T-helper 2 cell (primary cell): ENCODE measurements at places on chromosomes 12 and 14.

DNA sequence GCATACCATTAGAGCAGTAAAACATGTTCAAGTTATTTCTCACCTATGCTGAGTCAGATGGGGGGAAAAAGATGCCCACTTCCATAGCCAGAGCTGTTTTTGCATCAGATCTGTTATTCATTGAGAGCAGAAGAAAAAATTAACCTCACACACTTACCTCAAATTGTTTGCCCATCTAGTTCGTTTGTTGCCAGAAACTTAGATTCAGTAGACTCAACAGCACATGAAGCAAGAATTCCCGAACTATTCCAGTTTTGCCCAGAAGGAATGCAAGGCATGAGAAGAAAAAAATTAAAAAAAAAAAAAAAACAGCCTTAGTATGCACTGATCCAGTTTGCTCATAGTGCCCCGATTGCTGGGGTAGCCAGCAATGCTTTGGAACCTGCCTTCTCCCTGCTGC is 12.4 kb upstream of the DPF3 start:
- DNase-seq, result no peak

- DNase-seq, result no peak
Observed at GRCh38 chr14:105030194-105030593, 9.3 kb upstream of the CDCA4 start.

GRCh38 chr14:98682726-98683125 is 589.3 kb downstream of the BCL11B start:
- DNase-seq, result no peak

DNA sequence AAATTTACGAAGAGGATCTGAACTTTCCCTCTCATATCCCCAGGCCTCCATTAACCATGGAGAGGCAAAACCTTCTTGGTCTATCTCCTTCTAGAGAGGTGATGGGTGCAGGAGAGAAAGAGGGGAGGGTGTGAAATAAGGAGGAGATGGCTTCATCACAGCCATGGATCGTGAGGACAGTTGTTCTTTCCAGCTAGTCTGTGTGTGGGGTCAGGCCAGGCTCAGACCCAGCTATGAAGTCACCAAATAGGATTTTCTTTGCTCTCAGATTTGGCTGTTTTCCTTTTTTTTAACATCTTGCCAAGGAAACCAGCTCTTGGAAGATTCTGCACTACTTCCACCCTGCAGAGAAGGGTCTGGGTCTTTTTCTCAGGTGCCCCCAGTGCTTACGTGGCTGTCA is 64.9 kb upstream of the FAM181A start:
- no peak for DNase-seq

GRCh38 chr12:28350502-28350901 is 160.2 kb downstream of the CCDC91 start:
- DNase-seq, result no peak

- DNase-seq, result no peak
Observed at GRCh38 chr14:90521084-90521929, 124.5 kb downstream of the CALM1 start.

GRCh38 chr12:12520273-12520672 is 42.4 kb downstream of the DUSP16 start:
- DNase-seq, result no peak

- no peak for DNase-seq
Observed at GRCh38 chr14:92959189-92959531, 36.2 kb downstream of the CHGA start.

- no peak for DNase-seq
Observed at GRCh38 chr14:45891417-45892080, 638.5 kb upstream of the MIS18BP1 start.

- no peak for DNase-seq
Observed at GRCh38 chr12:5273709-5274108, 158.2 kb upstream of the NTF3 start.

DNA sequence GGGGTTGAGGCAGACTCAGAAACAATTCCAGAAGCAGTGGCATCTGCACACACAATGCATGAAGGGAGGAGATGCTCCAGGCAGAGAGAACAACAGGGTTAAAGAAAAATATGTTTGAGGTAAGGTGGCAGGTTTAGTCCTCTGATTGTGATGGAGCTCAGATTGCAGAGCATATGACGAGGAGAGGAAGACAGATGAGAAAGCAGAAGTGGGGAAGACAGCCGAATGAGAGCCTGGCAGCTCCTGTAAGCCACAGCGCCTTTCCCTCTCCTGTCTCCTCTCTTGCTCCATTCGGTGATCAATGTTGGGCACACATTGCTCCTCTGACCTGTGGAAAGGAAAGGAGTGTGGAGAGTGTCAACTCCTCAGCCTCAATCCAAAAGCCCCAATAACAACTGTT is 372.2 kb downstream of the GXYLT1 start:
- DNase-seq, result no peak

DNA sequence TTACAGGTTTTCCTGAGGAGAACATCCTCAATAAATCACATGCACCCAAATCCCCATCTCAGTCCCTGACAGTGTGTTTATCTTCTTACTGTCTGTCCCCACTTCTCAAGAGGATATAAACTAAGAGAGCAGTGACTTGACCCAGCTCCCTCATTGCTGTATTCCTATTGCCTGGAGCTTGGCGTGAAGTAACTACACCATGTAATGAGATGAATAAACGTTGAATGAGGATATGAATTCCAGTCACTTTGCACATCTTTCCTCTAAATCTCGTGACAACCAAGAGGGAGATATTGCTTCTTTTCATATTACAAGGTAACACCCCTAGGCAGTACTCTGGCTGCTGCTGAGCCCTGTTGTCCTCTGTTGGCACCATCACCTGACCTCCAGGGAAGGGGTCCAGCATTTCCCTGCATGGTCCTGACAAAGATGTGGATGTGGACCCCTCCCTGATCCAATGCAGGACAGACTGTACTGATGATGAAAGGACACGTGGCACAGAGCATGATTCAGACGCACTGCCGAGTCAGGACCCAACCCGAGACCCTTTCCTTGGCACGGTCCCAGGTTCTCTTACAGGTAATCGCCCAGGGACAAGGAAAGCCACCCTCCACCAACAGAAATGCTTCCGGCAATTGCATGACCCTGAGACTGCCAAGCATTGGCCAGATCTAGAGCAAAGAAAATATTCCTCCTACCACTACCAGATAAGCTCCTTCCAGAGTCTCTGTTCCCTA is 47.7 kb upstream of the CPM start:
- no peak for DNase-seq

DNA sequence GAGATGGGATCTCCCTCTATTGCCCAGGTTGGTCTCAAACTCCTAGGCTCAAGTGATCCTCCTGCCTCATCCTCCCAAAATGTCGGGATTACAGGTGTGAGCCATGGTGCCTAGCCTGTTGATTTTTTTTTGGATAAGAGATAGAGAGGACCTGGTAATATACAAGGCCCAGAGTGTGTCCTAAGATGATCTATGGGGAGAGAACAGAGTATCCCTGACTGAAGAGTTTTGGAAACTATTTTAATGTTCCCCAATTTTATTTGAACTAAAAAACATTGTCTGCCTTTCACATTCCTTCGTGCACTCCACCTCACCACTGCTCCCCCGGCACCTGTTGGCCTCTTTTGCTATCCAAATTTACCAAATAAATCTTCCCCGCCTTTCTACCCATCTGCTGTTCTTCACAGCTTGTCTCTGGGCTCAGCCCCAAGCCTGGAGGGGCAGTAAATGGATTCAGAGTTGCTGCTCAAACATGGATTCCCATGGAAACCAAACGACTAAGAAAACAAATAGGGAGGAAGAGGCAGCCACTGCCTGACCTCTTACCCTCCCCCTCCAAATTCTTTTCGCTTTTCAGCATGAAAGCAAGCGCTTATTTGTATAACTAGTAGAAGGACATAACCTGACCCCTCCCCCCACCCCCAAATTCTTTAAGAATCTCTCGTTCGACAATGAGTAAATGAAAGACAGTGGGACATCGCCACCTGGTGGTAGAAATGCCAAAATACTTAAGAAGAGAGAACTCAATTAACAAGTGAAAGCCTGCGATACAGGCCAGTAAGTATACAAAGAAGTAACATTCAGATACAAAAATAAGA is 22.6 kb downstream of the OR10G3 start:
- peak; percentile 81 for DNase-seq

GRCh38 chr14:104844306-104845032 is 20.6 kb upstream of the CEP170B start:
- DNase-seq, result no peak

DNA sequence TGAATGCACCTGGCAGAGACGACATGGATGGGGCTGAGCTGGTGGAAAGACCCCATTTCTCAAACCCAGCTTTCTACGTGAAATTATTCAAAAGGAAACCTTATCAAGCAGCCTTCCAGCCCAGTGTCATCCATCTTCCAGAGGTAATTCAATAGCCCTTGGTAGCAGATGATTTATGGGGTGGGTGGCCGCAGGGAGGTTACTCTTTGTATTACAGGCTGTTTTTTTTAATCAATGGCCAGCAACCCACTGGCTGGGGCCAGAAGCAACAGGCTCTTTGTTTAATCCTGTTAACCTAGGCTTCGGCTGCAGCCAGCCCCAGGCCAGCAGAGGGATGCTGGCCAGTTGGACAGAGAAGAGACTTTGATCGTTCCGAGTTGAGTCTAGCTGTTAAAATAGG is 139.8 kb upstream of the SRRM4 start:
- no peak for DNase-seq

DNA sequence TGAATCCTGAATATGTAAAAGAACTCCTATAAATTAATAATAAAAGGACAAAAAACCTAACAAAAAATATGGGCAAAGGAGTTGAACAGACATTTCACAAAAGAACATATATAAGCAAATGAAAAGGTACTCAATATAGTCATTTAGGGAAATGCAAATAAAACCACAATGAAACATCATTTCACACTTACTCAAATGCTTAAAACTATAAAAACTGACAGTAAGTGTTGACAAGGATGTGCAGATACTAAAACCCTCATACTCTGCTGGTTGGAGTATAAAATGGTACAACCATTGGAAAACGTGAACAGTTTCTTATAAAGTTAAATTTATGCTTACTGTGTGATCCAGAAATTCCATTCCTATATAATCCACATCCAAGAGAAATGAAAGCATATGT is 247.1 kb downstream of the GXYLT1 start:
- no peak for DNase-seq

GRCh38 chr12:24945845-24946244 is 3.1 kb downstream of the BCAT1 start:
- DNase-seq, result no peak

- DNase-seq, result no peak
Observed at GRCh38 chr14:55847766-55848165, 267.8 kb downstream of the KTN1 start.

GRCh38 chr12:93347054-93347785 is 30.5 kb upstream of the NUDT4 start:
- DNase-seq, result no peak

DNA sequence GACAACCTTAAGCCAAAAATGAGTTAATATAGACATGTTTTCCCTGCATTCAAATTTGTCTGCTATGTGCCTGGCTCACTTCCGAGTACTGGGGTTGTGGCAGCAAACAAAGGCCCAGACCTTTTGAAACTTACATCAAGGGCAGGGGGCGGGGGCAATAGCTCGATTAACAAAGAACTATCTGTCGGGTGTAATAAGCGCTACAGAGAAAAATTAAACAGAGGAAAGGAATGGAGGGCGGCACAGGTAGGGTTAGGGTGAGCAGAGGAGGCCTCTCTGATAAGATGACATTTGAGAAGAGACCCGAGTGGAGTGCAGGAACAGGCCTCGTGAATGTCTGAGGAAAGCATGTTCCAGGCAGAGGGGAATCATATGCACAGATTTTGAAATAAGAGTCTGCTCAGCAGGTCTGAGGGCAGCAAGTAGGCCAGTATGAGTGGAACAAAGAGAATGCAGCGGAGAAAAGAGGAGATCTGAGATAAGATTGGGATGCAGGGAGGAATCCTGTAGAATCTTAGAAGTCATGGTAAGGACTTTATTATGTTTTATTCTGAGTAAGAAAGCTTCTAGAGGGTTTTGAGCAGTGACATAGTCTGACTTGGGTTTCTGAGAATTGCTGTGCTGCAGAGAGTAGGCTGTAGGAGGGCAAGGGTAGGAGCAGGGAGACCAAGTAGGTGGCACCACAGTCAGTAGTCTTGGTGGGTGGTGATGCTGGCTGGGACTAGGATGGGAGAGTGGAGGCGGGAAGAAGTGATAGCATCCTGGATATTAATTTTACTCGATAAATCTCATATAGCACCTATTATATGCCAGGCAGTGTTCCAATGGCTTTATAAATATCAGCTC is 52.6 kb downstream of the BICDL1 start:
- DNase-seq, result no peak

DNA sequence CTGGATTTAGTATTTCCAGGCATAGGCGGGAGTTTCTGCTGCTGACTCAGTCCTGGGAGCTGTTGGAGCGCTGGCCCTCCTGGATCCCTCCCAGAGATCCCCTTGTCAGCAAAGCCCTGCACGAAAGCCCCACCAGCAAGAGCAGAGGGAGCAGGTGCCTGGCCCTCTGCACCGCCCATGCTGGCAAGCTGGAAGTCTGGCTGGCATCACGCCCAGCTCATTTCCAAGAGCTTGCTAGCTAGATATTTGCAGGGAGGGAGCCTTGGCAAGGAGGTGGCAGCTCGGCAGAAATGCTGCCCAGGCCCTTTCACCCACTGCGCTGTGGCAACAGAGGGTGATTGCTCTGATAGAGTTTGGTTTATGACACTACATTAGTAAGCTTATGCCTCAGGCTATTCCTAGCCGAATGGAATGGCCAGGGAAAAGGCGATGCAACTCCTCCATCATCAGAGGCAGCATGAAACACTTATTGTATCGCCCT is 193.9 kb downstream of the EMP1 start:
- no peak for DNase-seq

DNA sequence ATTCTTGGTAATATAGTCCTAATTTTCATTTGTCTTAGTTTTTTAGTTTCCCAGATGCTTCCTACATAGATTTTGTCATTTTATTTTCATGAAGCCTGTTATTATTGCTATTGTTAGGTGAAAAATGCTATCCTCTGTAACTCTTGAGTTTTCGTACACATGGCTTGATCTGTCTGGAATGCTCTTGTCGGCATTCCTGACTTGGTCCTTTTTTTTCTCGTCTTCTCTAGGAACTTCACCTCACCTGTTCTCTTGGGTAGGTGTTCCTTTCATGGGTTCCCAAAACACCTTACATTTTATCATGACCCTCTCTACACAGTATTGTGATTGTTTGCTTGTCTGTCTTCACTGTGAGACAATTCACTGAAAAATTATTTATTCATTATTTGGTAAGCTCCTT is 267.4 kb downstream of the TMTC2 start:
- no peak for DNase-seq

DNA sequence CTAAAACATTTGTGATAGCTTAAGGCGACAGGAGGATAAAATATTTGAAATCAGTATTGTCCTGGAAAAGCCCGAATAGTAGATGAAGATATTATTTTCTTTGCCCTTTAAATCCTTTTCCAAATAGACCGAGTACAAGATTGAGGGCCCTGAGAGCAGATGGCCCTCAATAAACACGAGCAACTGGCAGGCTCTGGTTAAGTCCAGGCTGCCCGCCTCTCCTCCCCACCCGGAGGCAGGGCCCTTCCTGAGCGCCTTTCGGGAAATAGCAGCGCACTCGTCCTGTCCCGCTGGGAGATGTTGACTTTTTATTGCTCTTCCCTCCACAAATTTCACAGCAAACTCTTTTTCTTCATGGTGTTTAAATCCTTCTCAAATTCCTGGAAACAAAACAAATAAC is 50.8 kb upstream of the MAX start:
- DNase-seq, result no peak
